Activated CD4-positive, alpha-beta T cell treated with anti-CD3 and anti-CD28 coated beads, Interleukin-2, Interleukin-6, amounts not matched to agents 100 ng/mL and 50 ng/mL, durations not matched to agents 16 hours and 8 hours (primary cell): ENCODE measurements at places on chromosomes 1 and 21.

GRCh38 chr1:109089242-109090015 is 1.1 kb upstream of the TMEM167B start:
- DNase-seq, result peak; percentile 58

DNA sequence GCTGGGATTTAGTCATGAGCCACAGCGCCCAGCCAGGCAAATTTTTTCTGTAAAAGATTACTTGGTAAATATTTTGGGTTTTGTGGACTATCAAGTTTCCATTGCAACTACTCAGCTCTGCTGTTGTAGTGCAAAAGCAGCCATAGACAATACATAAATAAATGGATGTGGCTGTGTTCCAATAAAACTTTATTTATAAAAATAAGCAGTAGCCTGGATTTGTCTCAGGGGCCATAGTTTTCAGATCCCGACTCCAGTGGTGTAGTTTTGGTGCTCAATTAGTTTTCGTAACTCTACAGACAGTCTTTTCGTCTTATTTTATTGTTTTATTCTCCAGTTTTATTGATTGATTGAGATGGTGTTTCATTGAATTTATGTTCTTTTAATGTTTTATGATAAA is 80.1 kb upstream of the IVNS1ABP start:
- no peak for DNase-seq

DNA sequence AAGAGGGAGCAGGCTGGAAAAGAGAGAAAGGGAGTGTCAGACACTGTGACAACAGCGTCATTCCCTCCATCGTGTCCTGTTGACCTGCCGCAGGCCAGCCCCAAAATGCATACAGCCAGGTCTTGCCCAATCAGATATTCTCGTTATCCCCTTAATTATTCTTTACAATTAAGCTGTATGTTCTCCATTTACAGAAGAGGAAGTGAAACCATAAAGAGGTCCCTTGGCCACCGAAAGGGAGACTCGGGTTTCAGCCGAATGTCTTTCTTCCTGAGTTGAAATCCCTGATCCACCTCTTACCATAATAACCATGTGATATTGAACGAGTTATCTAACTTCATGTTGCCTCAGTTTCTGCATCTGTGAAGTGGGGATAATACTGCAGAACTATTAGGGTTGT is 70.5 kb downstream of the IGSF21 start:
- DNase-seq, result no peak

DNA sequence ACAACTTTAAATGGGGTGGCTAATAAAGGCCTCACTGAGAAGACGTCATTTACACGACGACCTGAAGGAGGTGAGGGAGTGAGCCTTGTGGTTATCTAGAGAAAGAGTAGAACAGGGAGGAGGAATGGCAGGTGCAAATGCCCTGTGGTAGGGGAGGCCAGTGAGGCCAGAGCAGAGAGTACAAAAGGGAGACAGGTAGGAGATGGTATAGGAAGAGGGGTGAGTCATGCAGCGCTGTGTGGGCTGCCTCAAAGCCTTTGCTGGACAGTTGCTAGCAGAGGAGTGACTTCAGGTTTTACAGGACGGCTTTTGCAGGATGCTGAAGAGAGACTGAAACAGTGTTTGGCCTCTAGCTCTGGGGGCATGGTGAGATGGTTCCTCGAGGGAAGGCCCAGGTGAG is 116.0 kb downstream of the IER5 start:
- no peak for DNase-seq

- peak; percentile 58 for DNase-seq
Observed at GRCh38 chr21:39867198-39867650, at the start of gene PCP4. PCP4 (plus strand) TSS chr21:39867438; CDS start chr21:39867502, 64 bp downstream.

GRCh38 chr1:157429601-157430240 is 122.6 kb downstream of the FCRL5 start:
- DNase-seq, result no peak

- no peak for DNase-seq
Observed at GRCh38 chr21:33162436-33162951, 67.2 kb upstream of the IFNAR2 start.

DNA sequence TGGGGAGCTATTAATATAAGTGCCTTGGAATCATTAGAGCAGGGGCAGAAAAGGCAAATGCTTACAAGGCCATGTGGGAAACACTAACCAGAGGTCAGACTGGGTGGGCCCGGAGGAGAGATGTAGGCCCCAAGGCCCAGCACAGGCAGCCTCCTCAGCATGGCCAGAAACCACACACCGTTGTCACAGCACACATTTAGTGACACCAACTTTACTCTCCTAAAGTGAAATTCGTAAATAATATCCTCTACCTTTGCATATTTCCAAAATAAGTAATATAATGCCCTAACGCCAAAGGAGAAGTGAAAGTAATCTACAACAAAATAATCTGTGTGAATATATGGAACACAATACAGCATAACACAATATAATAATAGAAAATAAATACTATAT is 62.6 kb downstream of the KIF21B start:
- DNase-seq, result no peak
